ENCODE measurements at places on chromosomes 13 and 19.

GRCh38 chr19:41311072-41311471, 1.1 kb downstream of the CCDC97 start:
- DNase-seq = no peak

DNA sequence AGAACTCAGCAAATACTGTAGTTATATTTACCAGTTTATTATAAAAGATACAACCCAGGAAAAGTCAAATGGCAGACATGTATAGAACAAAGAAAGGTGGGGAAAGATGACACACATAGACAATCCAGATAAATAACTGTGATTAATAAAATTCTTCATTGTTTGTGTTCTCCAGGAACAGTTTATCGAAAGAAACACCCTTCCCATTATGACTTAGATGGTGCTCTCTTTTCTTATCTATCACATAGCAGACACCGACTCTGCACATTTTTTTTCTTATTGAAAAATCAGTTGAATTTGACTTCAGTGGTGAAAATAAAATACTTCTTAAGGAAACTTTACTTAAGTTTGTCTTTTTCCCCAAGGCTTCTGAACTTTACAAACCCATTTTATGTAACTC, 6.2 kb downstream of the ZNF708 start:
- DNase-seq = no peak

- no peak for DNase-seq
Observed at GRCh38 chr19:3879656-3880055, 829 bp upstream of the ATCAY start.

GRCh38 chr13:27113436-27113835, 58.2 kb downstream of the USP12 start:
- DNase-seq = no peak

GRCh38 chr13:28179974-28180373, 41.6 kb downstream of the PAN3 start:
- no peak for DNase-seq

GRCh38 chr13:22736084-22736767, 444.6 kb upstream of the SGCG start:
- no peak for DNase-seq

GRCh38 chr19:12864721-12865715, 16.2 kb downstream of the DNASE2 start:
- DNase-seq = no peak

GRCh38 chr19:33905937-33906577, 109.4 kb downstream of the KCTD15 start:
- DNase-seq = no peak

GRCh38 chr19:37309834-37310575, 60.9 kb upstream of the ZNF527 start:
- no peak for DNase-seq

DNA sequence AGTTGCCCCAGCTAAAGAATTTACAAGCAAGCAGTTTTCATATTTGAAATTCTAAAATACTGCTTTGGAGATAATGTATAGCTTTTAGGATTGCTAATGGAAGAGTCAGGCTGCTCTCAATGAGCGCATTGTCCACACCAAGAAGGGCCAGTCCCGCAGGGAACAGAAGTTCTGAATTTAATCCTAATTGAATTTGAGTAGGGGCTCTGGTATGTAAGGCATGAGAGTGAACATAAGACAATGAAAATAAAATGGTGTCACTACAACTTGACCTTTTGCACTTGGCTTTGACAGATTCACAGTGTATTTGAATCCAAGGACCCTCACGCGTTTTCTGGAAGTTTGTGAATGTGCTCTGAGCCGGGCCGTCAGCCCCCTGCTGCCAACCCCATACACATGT, 32.6 kb downstream of the RAB20 start:
- DNase-seq = no peak

- DNase-seq = peak; percentile 19
Observed at GRCh38 chr13:46721054-46721453, 75.9 kb downstream of the ESD start.

DNA sequence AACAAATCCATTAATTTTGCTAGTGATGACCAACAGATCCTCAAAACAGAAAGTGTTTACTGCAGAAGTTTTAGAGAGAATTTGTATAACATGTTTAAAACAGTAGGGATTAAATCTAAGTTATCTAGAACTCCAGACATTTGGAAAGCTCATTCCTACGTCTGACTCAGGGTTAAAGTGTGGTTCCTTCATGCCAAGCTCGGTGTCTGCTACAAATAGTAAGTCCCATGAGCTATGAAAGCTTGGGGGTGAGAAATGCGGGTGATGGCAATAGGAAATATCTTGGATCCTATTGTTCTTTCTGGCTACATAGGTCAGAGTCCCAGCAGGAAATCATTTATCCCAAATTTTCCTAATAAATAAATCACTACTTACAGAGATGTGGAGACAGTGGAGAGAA, 867.1 kb downstream of the UQCRFS1 start:
- no peak for DNase-seq

DNA sequence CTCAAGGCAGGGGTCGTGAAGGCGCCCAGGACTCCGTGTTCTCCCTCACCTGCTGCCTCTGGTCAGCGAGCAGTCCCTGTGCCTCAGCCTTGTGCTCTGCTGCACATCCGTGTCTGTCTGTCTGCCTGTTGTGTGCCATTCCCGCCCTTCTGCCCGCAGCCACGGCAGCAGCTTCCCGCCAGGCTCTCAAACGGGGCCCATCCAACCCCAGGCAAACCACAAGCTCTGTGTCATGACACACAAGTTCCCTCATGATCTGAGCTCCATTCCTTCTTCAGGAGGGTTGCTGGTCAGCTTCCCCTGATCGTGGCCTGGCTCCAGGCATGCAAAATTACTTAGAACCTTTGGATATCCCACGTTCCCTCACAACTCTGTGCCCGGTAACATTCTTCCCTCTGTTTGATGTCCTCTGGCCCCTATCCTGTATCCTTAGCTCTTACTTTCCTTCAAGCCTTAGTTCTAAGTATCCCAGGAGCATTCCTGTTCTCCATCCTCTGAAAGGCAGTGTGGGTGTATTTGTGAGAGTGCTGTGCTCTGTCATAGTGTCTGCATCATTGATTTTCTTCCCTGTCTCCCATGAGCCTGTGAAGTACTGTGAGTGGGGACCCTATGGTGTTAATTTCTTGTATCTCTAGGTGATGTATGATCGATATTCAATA, 3.2 kb downstream of the GPR183 start:
- DNase-seq = peak; percentile 60

- no peak for DNase-seq
Observed at GRCh38 chr19:38389101-38389925, 816 bp downstream of the SPRED3 start.

DNA sequence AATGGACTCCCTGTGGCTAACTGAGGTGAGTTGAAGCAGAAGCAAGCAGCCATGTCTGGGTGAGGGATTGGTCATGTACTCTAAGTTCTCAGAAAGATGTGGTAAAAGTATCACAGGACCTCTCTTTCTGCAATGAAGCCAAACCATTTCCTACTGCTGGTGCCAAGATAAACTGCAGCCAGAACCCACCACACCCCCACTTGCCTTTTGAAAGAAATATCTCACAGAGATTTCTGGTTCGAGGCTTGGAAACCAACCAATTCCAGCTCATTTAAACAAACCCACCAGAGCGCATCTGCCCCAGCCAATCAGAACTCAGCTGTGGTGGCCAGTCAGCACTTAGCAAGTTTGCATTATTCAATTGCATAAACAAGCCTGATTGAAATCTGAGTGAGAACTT, 204.5 kb upstream of the ATXN8OS start:
- DNase-seq = no peak

DNA sequence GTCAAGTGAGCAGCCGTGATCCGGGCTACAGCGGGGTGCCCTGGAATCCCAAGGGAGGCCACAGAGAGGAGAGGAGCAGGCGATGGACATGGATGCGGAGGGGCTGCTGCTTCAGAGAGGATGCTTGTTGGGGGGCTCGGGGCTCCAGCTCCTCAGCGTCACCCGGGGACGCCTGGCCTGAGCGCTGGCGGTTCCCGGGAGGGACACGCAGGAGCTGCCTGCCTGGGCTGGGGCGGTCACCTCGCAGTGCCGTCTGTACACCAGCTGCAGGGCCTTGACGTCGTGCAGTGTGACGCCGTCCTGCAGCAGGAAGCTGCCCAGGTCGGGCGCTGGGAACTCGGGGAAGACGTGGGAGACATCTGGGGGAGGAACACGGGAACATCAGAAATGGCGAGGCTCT, 29.9 kb upstream of the RANBP3 start:
- DNase-seq = no peak

- no peak for DNase-seq
Observed at GRCh38 chr13:106601489-106601888, 33.6 kb upstream of the ARGLU1 start.

Measured in central memory CD4-positive, alpha-beta T cell (primary cell).